Activated T-helper 1 cell treated with Interleukin-2 at 50 U/mL for 16 hours (primary cell): ENCODE measurements at places on chromosomes 5 and 9.

DNA sequence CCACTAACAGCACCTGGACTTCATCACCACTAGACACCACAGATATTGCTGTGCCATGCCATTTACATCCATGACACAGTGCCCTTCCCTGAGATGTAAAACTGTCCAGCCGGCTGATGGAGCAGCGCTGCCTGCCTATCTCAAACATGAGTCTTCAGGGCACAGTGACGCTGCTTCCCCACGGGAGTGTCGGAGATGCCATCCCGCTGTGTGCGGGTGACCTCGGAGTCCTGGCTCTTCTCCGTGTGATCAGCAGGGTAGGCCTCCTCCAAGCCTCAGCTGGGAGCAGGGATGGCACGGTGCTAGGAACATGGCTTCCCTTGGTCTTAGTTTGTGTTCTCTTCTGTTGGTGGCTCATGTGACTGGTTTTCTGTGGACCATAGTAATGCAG, 130.3 kb upstream of the FAM120A start:
- no peak for DNase-seq

GRCh38 chr9:72257814-72258213, 107.2 kb downstream of the ZFAND5 start:
- no peak for DNase-seq

GRCh38 chr5:68272289-68272688, 56.7 kb downstream of the PIK3R1 start:
- DNase-seq: no peak

GRCh38 chr5:170183816-170184687, 48.7 kb upstream of the C5orf58 start:
- no peak for DNase-seq

DNA sequence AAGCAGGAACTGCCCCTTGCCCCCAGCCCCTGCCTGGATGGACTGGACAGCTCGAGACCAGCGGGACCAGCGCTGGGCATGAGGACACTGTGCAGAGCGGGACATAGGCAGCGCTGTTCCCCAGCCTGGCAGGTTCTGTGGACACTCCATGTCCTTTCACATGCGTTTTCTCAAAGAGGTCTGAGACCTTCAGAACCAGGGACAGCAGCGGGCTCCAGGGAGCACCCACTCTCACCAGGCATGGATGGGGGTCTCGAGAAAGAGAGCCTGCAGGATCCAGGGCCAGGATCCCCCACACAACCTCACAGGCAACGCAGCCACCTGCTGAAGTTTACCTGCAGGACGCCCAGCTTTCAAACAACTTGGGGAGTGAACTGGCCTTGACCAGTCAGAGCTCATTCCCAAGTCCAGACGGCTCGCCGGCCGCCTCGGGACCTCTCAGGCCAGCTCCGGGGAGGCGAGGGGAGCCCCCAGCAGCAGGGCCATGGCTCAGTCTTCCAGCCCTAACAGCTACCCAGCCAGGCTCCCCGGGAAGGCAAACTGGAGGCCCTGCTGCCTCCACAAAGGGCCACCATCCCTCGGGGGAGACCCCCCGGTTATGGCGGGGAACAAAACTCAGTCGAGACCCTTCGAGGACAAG, 72.5 kb upstream of the SARDH start:
- DNase-seq: no peak

DNA sequence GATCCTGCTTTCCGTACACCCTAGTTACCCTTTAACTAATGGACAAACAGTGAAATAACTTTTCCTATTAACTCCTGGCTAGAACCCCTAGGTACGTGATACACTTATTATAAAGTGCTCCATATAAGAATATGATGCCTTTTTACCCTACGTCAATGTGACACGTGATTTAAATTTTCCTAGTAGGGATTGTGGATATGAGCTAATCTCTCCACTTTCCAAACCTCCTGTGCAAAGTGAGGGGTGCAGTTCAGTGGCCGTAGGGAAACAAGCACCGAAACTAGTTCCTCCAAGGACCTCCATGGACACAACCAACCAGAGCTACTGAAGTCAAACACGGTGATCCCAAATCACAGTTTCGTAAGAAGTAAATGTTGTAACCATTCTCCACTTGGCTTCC, 19.3 kb downstream of the NFIB start:
- no peak for DNase-seq

GRCh38 chr5:59897075-59897474, 3.5 kb upstream of the PDE4D start:
- no peak for DNase-seq

- no peak for DNase-seq
Observed at GRCh38 chr5:4258170-4258569, 662.5 kb downstream of the IRX1 start.

- no peak for DNase-seq
Observed at GRCh38 chr5:23289162-23289561, 218.2 kb upstream of the PRDM9 start.

DNA sequence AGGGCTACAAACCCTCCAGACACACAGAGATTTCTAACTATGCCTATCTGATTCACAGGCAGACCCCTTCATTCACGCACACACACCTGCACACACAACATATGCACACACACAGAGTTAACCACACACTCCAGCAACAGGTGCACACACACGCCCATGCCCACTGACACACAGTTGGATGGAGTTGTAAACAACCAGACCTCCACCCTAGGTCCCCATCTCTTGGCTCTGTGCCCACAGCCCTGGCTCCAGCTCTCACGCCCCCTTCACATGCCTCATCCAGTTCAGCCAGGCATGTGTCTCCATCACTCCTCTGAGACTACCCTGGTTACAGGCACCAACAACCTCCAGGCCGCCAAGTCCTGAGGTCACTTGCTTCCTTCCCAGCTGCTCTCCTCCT, 61.1 kb downstream of the PSD2 start:
- no peak for DNase-seq
